ENCODE measurements at places on chromosomes 12 and 14.
A peak's percentile ranks its signal among the peaks of the same experiment; 100 is the strongest.

- H3K4me1 ChIP-seq, result peaks cover 8% of the 10 kb centered on the region
- H3K36me3 ChIP-seq, result no peaks in the 10 kb centered on the region
- DNase-seq, result no peak
- no peak overlapping the region for H3K27ac ChIP-seq
These were observed 19.4 kb upstream of the FBXO21 start for GRCh38 chr12:117209626-117210025.

DNA sequence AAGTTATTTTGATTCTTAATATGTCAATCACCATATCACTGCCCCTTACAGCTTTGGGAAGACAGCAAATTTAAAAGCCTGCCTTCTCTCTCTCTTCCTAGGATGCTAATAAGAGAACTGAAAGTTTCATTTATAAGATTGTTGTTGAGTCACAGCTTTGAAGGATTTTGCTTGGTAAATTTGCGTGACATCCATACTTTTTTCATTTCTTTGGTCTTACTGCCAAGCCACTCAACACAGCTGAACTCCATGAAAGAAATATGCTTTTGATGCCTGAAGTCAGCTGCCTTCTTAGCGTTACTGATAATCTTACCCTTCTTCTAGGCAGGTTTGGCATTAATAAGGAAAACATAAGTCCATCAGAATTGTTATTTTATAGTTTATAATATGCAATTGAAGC lies 155.0 kb downstream of the CRADD start:
- H3K36me3 ChIP-seq, result no peaks in the 10 kb centered on the region
- H3K4me3 ChIP-seq, result no peak overlapping the region
- no peak for DNase-seq
- no peaks in the 10 kb centered on the region for H3K4me1 ChIP-seq
- H3K27ac ChIP-seq, result no peak overlapping the region

DNA sequence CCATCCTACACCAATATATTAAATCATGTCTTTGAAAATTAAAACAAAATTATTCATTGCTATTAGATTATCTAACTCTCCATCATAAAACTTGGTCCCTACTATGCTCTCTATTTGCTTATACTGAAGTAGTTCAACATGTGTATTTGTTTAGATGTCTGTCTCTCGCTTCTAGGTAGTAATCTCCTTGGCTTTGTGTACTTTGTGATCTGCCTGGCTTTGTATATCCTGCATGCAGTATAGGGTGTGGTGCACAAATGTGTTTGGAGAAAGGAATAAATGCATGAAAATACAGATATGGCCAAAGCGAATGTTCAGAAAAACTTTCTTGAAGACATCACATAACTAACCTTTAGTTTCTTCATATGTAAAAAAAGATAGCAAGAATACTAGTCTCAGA lies 246.6 kb upstream of the LRFN5 start:
- no peak overlapping the region for H3K4me3 ChIP-seq
- no peaks in the 10 kb centered on the region for H3K36me3 ChIP-seq
- H3K27ac ChIP-seq, result no peak overlapping the region
- no peak for DNase-seq
- H3K27me3 ChIP-seq, result no peaks in the 10 kb centered on the region
- no peaks in the 10 kb centered on the region for H3K4me1 ChIP-seq

DNA sequence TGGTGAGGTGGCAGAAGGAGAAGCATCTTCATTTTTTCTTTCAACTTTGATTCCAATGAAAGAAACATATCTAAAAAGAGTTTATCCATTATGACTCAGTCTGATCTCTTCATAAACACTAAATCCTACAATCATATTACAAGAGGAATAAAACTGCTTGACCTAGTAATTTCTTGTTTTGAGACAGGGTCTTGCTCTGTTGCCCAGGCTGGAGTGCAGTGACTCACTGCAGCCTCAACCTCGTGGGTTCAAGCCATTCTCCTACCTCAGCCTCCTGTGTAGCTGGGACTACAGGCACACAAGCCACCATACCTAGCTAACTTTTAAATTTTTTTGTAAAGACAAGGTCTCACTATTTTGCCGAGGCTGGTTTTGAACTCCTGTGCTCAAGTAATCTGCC lies 147.2 kb downstream of the NDUFA12 start:
- no peaks in the 10 kb centered on the region for H3K4me1 ChIP-seq
- no peaks in the 10 kb centered on the region for H3K36me3 ChIP-seq
- H3K27me3 ChIP-seq, result no peaks in the 10 kb centered on the region
- H3K27ac ChIP-seq, result no peak overlapping the region

DNA sequence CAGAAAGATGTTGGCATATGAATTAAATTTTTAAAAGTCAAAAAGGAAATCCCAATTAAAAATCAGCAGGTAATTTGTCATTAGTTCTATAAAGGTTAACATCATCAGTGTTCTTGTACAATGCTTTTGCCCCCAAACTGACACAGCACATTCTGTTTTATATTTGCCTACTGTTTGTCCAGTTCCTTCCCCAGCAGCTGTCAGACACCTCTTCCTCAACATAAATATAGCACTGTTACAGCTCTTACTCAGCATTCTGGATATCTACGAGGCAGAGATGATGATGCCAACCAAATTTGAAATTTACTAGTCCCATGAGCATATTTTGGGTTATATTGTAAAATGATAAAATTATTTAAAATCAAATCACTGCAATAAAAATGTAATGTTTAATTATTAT lies 124.6 kb downstream of the SINHCAF start:
- H3K36me3 ChIP-seq, result no peaks in the 10 kb centered on the region
- H3K4me1 ChIP-seq, result peaks cover 28% of the 10 kb centered on the region
- DNase-seq, result no peak
- H3K27ac ChIP-seq, result no peak overlapping the region
- H3K4me3 ChIP-seq, result no peak overlapping the region
- no peaks in the 10 kb centered on the region for H3K27me3 ChIP-seq

- H3K27ac ChIP-seq, result no peak overlapping the region
- H3K36me3 ChIP-seq, result peaks cover 8% of the 10 kb centered on the region
- 0 out of 2 replicates have a peak, but pooled peaks cover 9% of the 10 kb centered on the region for H3K4me1 ChIP-seq
- no peak for DNase-seq
- no peak overlapping the region for H3K4me3 ChIP-seq
These were observed 73.4 kb downstream of the ZNF664 start for GRCh38 chr12:124046456-124046740.

DNA sequence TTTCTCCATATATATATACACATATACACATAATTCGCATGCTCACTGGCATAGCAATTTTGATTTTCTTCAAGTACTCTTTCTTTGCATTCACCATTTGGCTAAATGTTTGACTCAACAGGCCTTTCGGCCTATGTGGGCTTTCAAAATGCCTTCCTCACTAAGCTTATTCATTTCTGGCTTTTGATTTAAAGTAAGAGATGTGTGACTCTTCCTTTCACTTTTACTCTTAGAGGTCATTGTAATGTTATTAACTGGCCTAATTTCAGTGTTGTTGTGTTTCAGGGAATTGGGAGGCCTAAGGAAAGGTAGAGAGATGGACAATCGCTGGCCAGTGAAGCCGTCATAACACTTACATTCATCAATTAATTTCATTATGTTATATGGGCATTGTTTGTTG lies 14.5 kb upstream of the KLRD1 start:
- no peaks in the 10 kb centered on the region for H3K4me1 ChIP-seq
- H3K27me3 ChIP-seq, result no peaks in the 10 kb centered on the region
- H3K36me3 ChIP-seq, result no peaks in the 10 kb centered on the region

- no peak overlapping the region for H3K27ac ChIP-seq
- H3K4me1 ChIP-seq, result no peaks in the 10 kb centered on the region
- H3K36me3 ChIP-seq, result no peaks in the 10 kb centered on the region
- no peak for DNase-seq
- H3K27me3 ChIP-seq, result no peaks in the 10 kb centered on the region
These were observed 153.5 kb downstream of the RBM19 start for GRCh38 chr12:113812411-113813228.

DNA sequence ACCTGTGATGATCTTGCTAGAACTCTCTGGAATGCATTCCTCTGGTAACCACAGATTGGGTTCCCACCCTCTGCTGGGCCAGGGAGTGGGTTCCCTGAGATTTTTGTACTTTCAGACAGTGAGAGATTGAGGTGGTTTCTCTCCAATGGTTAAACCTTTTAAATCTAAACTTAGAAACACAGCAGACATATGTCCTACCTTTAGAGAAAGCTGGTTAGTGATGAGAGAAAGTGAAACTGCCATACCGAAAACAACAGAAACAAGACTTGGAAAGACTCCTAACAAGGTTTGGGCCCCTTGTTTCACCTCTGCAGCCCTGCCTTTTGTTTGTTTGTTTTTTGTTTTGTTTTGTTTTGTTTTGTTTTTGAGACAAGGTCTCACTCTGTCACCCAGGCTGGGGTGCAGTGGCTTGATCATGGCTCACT lies 9.7 kb upstream of the SGPP1 start:
- H3K4me1 ChIP-seq, result no peaks in the 10 kb centered on the region
- H3K36me3 ChIP-seq, result no peaks in the 10 kb centered on the region
- DNase-seq, result no peak
- H3K4me3 ChIP-seq, result no peak overlapping the region

DNA sequence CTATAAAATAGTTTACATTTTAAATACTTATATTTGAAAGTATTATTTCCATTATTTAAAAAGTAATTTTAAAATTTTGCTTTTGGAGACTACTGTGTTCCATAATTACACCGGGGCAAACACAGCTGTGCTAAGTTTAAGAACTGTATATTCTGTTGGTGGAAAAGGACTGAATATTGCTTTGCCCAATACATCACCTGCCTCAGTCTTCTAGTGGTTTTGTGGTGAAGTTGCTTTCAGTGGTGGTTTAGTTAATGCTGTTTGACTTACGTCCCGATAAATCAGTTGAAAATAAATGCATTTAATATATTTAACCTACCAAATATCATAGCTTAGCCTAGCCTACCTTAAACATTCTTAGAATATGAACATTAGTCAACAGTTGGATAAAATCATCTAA lies 23.4 kb downstream of the FBXO34 start:
- H3K27me3 ChIP-seq, result no peaks in the 10 kb centered on the region
- H3K4me1 ChIP-seq, result no peaks in the 10 kb centered on the region
- no peaks in the 10 kb centered on the region for H3K36me3 ChIP-seq
- H3K27ac ChIP-seq, result no peak overlapping the region
- no peak for DNase-seq

DNA sequence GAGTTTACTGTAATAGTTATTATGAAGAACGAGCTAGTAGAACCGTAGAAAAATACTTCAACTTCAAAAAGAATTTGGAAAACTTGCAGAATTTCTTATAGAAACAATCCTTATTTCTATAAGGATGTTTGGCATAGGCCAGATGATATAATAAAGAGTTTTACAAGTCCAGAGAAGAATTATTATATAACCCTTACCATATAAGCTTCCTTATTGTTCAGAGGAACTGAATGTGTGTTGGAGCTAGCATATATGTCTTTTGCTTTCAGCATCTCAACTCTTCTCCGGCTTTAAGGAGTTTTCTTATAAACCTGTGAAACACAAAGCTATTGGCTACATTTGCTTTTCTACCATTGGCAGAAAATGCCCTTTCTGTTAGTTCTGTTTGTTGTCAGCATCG lies 178.0 kb upstream of the E2F7 start:
- H3K4me1 ChIP-seq, result peaks cover 11% of the 10 kb centered on the region
- H3K27me3 ChIP-seq, result no peaks in the 10 kb centered on the region
- no peak for DNase-seq

DNA sequence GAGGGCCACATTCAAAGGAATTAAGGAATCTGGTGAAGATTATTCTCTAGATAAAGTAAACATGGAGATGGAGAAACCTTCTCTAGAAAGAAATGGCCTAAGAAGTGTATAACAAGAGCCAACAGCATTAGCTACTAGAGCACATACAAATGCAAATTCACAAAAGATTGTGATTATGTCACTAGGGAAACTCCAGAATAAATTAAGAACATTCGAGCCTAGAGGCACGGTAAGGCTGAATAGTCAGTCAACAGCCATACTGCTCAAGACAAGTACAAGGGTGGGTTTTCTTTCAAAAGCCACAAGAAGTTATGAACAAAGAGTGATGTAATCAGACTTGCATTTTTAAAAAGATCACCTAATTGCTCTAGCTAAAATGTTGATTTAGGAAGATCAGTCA lies 25.4 kb downstream of the PPP4R3A start:
- H3K27ac ChIP-seq, result peak overlapping the region; percentile 12
- no peak for DNase-seq
- peaks cover 40% of the 10 kb centered on the region for H3K36me3 ChIP-seq
- 0 out of 2 replicates have a peak, but pooled peaks cover 7% of the 10 kb centered on the region for H3K4me1 ChIP-seq
- H3K4me3 ChIP-seq, result no peak overlapping the region
- no peaks in the 10 kb centered on the region for H3K27me3 ChIP-seq

- H3K27ac ChIP-seq, result no peak overlapping the region
- DNase-seq, result no peak
- H3K4me1 ChIP-seq, result no peaks in the 10 kb centered on the region
- H3K36me3 ChIP-seq, result no peaks in the 10 kb centered on the region
These were observed 6.1 kb upstream of the PSMA6 start for GRCh38 chr14:35286003-35286600.

DNA sequence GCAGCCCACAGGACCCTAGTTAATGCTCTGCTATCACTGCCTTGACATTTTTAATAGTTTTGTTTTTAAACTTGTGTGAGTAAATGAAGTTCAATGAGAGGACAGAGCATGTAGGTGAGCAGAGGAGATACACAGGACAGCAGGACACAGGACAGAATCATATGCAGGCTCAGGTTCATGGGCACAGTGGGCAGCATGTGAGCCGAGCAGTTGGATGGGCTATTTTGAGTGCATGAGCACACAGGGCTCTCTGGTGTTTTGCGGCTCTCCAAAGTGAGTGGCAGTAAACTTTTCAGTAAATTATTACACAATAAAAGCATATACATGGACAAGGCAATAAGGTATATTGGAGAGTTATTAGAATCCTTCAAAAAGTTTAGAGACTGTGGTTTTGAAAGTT lies 189.7 kb upstream of the OR4E1 start:
- H3K4me3 ChIP-seq, result no peak overlapping the region
- H3K27ac ChIP-seq, result no peak overlapping the region
- H3K36me3 ChIP-seq, result no peaks in the 10 kb centered on the region
- H3K4me1 ChIP-seq, result no peaks in the 10 kb centered on the region
- H3K27me3 ChIP-seq, result no peaks in the 10 kb centered on the region
- no peak for DNase-seq

DNA sequence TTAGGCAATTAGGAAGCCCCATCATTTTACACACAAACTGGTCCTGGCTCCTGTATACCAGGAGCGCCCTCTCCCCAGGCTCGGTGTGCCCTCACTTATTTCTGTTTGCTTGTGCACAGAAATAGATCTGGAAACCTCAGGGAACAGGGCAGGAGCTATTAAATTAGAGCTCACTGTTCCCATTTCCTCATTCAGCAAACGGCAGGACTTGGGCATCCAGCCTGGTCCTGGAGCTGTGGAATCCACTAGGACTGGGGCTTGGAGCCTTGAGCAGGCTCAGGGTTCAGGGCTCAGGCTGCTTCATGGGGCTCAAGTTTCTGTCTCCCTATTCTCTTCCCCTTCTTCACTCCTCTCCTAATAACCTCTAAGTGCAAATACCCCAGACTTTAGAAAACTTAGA lies 91.3 kb downstream of the VCPKMT start:
- no peaks in the 10 kb centered on the region for H3K27me3 ChIP-seq
- no peak overlapping the region for H3K4me3 ChIP-seq
- H3K36me3 ChIP-seq, result no peaks in the 10 kb centered on the region
- no peak overlapping the region for H3K27ac ChIP-seq
- DNase-seq, result no peak
